ENCODE measurements at places on chromosomes 1 and 21.

DNA sequence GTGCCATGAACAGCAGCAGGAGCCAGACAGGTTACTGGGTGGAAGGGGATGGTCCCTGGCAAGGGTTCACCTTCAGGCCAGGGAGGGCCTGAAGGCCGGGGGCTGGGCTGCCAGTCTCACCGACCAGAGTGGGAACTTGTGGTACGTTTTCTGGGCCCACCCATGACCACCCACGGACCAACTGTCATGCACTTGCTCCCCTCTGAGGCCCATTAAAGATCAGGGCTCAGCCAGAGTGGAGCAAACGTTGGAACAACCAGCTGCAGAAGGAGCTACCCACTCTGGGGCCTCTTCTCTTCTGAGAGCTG is 436.7 kb upstream of the PRMT6 start:
- DNase-seq: no peak

DNA sequence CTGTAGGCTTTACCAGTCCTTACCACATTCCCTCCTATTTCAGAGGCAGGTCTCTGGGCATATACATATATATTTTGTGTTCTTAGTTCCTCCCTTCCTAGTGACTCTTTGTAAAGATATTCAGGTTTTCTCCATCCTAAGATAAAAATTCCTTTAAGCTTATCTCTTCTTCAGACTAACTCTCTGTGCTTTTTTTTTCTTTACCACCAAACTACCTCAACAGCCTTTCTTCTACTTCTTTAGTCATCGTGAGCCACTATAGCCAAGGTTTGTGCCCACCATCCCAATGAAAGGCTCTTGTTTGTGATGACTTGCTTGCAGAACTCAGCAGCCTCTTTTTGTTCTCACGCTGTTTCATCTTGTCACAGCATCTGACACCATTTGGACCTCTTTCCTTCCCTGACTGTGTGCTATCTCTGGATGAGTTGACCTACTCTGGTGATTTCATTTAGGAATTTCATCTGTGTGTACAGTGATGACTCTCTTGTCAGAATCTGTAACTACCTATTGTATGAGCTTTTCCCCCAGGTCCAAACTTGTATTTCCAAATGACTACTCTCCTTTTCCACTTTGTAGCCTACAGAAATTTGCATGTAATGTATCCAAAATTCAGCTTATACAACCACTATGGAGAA is 59.0 kb upstream of the MACF1 start:
- no peak for DNase-seq

DNA sequence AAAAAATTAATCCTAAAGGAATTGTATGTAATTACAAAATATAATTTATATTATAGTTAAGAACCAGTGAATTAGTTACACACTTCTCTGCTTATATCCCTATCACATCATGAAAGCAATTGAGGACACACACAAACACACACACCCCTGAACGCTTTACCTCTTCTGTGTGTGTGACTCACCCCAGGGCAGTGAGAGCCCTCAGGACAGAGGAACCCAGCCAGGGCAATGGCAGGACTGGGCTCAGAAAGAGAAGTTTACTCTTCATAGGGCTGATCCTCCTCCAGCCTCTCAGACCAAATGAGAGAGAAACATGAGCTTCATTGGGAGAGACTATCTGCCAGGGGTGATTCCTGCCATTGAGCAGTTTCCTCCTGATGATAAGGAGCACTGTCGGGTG is 38.1 kb downstream of the SLC44A3 start:
- DNase-seq: no peak

DNA sequence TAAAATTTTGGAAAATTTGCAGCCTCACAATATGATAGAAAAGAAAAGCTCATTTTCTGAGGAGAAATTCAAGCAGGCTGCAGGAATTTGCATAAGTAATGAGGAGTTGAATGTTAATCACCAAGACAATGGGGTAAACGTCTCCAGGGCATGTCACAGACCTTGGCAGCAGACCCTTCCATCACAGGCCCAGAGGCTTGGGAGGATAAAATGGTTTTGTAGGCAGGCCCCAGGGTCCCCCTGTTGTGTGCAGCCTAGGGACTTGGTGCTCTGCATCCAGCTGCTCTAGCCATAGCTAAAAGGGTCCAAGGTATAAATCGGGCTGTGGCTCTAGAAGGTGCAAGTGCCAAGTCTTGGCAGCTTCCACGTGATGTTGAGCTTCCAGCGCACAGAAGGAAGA is 112.2 kb upstream of the FMN2 start:
- no peak for DNase-seq

DNA sequence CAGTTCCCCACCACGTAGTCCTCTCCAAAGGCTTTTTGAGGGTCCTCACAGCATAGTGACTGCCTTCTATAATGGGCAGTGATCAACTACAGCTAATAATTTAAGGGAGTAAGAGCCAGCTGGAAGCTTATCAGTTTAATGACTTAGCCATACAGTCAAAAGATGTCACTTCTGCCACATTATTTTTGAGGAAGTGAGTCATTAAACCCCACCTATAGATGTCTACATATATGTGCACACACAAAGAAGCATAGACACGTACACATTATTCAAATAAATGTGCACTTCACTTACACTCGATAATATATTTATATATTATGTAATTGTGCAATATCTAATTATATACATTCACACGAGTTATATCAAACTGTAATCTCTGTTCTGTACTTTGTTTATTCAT is 1704.7 kb downstream of the KCNT2 start:
- DNase-seq: no peak

DNA sequence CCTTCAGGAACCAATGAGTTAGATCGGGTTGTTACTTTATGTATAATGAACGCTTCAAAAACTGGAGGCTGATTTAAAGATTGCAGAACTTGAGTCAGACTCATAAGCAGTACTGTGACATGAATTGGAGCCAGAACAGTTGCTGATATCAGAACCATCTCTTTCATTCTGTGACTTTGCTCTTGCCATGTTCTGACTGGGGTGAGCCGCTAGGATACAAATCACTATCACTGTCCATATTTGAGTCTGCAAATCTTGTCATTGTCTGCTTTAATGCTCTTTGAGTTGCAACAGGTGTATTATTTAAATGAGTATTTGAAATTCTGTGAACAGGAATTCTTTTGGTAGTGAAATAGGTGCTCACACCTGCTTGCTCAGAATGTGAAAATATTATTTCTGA is 52.5 kb downstream of the LRIG2 start:
- DNase-seq: no peak

DNA sequence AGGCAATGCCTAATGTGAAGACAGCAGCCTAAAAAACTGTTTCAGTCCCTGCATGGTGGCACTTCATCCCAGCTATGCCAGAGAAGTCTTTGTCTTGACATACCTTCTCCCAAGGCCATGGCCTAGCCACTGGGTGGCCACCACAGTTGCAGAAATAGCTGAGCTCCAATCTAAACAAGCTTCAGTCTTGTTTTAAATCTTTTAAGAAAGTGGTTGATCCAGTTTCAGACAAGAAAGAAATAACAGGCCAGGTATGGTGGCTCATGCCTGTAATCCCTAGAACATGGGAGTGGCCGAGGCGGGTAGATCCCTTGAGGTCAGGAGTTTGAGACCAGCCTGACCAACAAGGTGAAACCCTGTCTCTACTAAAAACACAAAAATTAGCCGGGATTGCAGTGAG is 600.0 kb upstream of the PLXNA2 start:
- DNase-seq: no peak

DNA sequence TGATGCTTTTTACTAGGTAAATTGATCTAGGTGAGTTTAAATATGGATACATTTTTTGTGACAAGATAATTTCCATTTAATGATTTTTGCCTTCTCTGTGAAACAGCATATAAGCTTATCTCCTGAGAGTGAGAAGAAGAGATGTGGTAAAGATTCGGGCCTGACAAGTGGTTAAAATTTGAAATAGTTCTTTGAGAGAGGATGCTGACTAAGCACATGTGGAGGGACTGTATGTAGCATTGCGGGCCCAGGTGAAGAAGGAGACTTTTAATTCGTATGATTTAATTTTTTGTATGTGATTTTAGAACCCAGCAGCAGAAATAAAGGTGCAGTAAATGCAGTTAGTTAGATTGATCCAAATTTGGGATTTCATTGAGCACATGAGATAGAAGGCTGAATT is 51.9 kb downstream of the RPRD2 start:
- no peak for DNase-seq

DNA sequence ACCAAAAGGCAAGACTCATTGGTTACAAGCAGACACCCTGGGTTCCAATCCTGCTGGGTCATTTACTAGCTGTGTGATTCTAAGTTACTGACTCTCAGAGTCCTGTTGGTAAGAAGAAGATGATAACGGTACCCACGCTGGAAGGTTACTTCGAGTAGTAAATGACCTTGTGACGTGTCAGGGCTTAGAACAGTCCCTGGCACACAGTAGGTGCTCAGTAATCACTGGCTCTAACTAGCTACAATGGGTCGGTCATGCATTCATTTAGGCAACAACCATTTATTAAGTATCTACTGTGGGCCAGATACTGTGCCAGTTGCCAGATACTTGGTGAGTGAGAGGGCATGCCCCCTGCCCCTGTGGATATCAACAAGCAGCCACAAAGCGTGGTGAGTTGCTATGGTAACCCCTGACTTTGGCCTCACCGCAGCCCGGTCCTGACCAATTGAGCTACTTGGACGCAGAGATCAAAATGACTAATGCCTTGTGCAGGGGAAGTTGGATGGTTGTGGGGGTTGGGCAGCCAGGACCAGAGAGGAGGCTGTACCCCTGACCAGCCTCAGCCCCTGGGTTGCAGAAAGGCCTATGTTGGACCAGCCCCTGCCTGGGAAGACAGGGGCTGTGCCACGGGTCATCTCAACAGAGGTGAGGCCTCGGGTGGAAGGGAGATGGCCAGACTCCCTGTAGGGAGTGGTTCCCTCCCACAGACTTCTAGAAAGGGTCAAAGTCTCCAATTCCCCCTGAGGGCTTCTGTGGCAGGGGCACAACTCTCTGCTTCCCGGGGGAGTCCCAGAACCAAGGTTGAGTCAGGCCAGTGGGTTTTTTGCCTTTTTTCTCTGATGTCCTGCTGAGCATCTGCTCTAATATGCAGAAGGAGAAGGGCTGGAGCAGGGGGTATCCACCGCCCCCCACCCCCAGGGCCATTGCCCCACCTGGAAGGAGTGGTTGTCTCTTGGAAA is 16.0 kb downstream of the DHRS3 start:
- no peak for DNase-seq

GRCh38 chr1:197967066-197967465 is 49.9 kb downstream of the LHX9 start:
- no peak for DNase-seq

DNA sequence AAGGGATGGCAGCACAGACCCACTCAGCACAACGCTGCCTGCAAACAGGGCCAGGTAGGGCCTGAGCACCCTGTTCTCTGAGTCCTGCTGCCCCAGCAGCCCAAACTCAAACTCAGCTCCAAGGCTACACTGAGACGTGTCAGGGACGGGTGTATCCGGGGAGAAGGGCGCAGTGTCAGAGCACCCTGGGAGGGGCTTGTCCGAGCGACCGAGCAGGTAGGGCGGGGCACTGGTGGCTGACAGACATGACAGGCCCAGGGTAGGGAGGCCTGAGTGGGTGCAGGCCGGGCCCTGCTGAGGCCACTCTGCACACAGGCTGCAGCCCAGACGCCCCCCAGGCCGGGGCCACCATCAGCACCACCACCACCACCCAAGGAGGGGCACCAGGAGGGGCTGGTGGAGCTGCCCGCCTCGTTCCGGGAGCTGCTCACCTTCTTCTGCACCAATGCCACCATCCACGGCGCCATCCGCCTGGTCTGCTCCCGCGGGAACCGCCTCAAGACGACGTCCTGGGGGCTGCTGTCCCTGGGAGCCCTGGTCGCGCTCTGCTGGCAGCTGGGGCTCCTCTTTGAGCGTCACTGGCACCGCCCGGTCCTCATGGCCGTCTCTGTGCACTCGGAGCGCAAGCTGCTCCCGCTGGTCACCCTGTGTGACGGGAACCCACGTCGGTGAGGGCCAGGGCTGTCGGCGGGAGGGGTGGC is 5.5 kb downstream of the SCNN1D start:
- no peak for DNase-seq

DNA sequence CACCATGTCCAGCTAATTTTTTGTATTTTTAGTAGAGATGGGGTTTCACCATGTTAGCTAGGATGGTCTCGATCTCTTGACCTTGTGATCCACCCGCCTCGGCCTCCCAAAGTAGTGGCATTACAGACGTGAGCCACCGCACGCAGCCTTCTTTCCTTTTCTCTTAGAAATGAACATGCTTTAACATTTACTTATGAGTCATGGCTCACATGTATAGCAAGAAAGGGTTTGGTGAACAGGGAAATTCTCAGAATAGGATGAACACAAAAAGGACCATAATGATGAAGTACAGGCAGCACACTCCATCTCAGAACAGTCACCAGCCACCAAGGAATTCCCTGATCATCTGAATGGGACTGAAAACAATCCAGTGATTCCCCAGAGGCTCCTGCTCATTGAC is 9.4 kb upstream of the VAMP4 start:
- DNase-seq: no peak

DNA sequence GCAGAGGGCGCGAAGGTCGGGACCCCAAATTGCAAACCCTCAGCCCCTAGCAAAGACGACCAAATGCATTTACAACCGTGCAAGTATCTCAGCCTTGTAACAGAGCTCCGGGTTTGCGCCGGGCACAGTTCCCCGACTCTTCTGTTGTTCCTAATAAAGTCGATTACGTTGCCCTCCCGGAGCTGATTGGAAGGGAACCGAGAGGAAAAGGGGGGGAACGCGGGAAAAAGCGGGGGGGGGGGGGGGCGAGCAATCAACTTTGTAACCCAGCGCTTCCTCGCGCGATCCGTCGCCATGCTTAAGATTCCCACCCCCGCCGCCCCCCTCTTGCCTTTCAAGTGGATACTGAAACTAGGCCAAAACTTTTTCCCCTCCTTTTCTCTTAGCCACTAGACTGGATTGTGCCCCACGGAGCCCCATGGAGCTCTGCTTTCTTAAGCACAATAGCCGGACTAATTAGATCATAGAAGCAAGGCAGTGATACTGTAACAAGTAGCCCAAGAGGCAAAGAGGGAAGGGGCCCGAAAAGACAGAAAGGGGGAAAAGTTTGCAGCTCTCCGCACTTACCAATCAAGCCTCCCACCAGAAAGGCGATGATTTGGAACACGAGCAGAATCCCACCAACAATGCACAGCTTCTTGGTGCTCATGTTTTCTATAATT is 565 bp downstream of the WLS start:
- DNase-seq: peak; percentile 54

- DNase-seq: no peak
Measured at GRCh38 chr1:32487182-32487581, 22.3 kb downstream of the ZBTB8B start.

DNA sequence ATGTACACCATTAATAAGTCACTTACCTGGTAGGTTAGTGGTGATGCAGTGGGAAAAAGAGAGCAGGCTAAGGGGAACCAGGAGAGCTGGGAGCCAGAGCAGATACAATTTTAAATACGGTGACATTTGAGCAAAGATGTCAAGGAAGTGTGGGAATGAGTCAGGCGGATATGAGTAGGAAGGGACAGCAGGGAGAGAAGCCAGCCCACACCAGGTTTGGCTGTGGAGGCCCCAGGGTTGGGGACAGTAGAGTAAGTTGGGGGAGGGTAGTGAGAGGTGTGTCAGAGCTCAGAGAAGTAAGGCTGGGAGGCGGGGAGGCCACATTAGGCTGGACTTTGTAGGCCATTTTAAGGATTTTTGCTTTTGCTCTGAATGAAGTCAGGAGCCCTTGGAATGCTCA is 482.0 kb downstream of the DISC1 start:
- DNase-seq: no peak

All from fibroblast of skin of left quadriceps (primary cell).